Stimulated activated CD4-positive, alpha-beta T cell treated with anti-CD3 and anti-CD28 coated beads, TNF-alpha, amount 100 ng/mL, for 48 hours (primary cell): ENCODE measurements at places on chromosomes 1 and 21.
A peak's percentile ranks its signal among the peaks of the same experiment; 100 is the strongest.

- no peak for DNase-seq
Observed at GRCh38 chr1:207919523-207920170, 8.7 kb upstream of the CD34 start.

- no peak for DNase-seq
Observed at GRCh38 chr1:97744977-97745376, 175.9 kb downstream of the DPYD start.

GRCh38 chr1:157363660-157364140, 188.6 kb downstream of the FCRL5 start:
- no peak for DNase-seq

DNA sequence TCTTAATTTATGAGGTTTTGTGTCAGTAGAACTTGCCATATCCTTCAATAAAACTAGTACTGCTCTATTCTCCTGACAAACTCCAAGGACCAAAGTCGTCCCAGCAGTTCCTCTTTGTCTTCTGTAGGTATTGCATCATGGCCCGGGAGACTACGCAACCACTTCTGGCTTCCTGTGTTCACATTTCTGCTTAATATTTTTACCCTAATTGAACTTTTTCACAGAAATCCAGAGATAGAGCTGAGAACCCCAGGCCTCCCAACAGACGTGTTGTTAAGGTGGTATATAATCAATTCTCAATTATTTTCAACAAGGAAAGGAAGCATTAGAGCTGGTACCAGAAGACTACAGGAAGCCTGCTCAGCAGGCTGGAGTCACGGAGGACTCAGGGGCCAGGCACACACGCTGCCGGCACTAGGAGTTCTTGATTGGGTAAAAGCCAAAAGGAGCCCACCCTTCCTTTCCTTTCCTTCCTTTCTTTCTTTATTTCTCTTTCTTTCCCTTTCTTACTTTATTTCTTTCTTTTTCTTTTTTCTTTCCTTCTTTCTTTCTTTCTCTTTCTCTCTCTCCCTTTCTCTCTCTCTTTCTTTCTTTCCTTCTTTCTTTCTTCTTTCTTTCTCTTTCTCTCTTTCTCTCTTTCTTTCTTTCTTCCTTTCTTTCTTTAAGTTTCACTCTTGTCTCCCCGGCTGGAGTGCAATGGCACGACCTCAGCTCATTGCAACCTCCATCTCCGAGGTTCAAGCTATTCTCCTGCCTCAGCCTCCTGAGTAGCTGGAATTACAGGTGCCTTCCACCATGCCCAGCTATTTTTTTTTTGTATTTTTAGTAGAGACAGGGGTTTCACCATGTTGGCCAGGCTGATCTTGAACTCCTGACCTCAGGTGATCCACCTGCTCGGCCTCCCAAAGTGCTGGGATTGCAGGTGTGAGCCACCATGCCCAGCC, 173.7 kb downstream of the ZBTB18 start:
- no peak for DNase-seq

- DNase-seq: no peak
Observed at GRCh38 chr1:175192111-175192629, 406 bp downstream of the KIAA0040 start.

DNA sequence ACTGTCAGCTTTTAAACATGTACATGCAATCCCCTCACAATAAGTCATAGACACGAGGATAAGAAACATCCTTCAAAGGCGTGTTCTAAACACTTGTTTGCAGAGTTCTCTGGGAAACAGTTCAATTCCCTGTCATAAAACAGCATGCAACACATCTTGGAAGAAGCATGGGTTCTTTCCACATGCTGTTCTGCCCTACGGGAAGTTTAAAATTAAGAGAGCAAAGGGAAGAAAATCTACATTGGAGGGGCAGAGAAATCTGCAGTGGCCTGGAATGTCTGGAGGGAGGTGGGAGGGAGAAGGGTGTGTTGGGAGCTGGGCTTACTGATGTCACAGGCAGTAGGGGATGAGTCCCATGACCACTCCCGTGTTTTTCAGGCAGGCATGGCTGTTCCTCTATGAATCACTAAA, 98.3 kb upstream of the SLC2A1 start:
- no peak for DNase-seq

DNA sequence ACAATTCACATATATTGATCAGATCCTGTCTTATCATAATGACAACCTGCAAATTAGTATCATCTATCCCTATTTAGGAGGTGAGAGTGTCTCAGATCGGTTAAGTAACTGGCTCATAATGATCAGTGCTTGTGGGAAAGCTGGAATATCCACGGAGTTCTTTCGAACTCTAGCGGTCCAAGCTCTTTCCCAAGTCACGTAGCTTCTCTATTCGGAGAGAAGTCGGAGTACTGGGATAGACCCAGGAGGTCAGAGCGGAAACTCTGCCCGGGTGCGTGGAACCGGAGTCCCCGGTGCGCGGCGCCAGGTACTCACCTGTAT, 339 bp downstream of the PTGS2 start:
- DNase-seq: no peak

DNA sequence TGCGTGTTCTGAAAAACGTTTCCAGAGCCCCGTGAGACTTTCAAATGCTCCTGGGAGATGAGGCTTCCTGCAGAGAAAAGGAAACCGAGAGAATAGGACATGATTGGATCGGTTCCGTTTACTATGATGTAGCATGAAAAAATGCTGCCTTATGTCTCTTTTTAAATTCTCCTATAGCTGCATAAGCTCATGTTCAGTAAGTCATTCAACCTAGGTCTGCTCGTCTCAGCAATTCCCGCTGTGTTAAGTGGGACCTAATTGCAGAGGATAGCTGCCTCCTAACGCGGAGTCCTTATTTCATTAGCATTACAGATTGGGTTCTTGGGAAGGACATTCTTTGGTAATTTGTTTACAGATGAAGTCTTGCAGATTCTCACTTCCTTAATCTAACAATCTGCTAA, 165.3 kb downstream of the GALNT2 start:
- no peak for DNase-seq

- DNase-seq: no peak
Observed at GRCh38 chr1:43968348-43968948, 1.4 kb upstream of the DPH2 start.

GRCh38 chr1:226982451-226983177, 42.5 kb downstream of the COQ8A start:
- no peak for DNase-seq

DNA sequence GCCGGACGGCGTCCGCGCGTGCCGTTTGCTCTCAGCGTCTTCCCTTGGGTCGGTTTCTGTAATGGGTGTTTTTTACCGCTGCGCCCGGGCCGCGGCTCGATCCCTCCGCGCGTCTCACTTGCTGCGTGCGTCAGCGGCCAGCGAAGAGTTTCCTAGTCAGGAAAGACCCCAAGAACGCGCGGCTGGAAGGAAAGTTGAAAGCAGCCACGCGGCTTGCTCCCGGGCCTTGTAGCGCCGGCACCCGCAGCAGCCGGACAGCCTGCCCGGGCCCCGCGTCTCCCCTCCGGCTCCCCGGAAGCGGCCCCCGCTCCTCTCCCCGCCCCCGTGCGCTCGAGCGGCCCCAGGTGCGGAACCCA, 159.8 kb downstream of the RUNX1 start:
- no peak for DNase-seq

GRCh38 chr1:203686091-203686632, 59.5 kb downstream of the ATP2B4 start:
- no peak for DNase-seq

DNA sequence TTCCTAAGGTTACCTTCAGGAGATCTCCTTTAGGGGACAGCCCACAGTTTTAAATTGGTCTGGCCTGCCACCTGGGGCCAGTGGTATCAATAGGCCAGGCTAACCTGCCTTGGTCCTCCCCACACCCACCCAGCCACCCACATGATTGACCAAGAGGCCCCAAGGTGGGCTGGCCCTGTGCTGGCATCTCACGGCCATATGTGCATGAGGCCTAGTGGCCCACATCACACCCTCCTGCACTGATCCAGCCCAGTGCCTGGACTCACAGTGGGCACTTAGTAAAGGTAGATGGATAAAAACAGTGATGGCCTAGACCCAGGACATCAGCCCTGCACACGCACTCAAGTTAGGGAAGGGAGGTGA, 82.0 kb downstream of the DMRTB1 start:
- DNase-seq: no peak

DNA sequence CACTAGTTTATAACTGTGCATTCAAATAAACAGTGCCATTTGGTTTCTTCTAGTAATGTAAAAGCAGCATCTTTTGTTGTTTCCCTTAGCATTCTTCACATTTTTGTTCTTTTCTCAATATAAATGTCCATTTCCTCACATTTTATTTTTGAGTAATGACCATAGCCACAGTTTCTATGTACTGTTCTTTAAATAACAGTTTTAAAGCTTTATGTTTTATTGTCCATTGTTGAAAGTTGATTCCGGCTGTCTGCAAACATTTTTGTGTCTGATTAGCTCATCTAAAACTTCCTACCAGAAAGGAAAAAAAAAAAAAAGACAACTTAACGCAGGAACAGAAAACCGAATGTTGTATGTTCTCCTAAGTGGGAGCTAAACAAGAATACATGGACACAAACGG, 139.7 kb downstream of the MAGI3 start:
- no peak for DNase-seq

GRCh38 chr1:177206831-177207355, 36.1 kb downstream of the BRINP2 start:
- DNase-seq: no peak

GRCh38 chr1:60503266-60503925, 429.8 kb upstream of the C1orf87 start:
- no peak for DNase-seq

DNA sequence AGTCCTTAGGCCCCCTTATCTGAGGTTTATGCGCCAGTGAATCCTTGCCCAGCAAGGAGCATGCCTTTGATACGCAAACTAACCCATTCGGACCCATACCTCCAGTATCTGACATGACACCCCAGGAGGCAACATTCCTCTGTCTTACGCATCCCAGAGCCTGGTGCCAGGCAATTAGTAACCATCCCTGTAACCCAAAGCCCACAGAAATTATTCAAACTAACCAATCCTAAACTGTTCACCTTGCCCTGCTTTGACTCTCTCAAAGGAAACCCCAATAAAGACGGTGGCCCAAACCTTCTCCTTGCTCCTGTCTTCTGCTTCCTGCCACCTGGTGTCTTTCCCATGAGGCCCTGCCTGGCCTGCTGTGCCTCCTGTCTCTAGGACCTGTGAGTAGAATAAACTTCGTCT, 36.4 kb downstream of the ZNF496 start:
- DNase-seq: no peak

DNA sequence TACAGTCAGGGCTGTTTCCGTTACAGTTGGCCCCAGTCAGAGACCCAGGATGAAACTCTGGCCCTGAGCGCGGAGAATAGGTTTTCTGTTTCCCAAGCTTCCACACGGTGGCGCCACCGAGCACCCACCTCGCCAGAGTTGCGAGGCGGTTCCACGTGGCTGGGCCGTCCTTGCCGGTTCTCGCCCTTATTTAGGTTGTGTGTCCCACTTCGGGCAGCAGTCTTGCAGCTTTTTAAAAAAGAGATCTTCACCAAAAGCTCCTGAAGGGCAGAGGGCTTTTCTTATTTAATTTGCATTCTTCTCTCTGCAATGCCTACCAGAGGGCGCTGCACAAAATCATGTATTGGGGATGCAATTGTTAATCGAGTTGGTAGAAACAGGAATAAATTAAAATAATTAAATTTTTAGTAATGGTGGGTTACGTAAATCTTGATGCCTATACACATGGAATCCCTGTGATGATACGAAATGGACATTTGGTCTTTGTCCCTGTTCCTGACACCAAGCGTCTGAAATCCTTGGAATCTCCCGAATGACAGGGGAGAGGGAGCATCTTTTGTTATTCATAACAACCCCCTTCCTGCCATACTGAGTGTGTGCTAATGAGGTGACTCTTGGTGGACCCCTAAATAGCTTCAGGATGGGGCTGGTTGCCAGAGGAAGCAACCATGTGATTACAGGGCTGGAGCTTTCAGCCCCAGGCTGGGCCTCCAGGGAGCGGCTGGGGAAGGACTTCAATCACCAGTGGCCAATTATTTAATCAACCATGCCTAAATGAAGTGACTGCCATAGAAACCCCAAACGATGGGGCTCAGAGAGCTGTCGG, 5.6 kb upstream of the S100A7 start:
- peak; percentile 40 for DNase-seq
